ENCODE measurements at places on chromosomes 7 and 10.

DNA sequence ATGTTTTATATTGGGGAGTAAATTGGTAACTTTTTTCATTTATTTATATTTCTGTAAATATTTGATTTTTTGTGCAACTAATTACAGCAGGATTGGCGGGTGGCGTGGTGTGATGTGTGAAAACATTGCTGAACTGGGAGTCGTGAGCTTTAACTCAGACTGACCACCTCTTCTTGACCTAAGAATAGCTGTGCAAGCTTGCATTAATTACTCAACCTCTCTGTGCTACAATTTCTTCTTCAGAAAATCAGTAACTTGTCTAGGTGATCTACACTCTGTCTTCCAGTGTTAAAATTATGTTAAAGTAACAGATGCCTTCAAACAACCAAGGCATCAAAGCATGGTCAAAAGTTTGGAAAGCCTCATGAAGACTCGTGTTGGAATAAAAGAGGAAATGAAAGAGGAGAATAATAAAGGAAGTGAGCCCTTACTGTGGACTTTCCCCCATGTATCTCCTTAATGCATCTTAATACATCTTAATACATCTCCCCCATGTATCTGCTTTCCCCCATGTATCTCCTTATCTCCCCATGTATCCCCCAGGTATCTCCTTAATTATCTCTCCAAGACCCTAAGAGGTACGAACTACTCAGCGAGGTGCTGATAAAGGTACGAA is 71.2 kb downstream of the SVIL start:
- DNase-seq = no peak

DNA sequence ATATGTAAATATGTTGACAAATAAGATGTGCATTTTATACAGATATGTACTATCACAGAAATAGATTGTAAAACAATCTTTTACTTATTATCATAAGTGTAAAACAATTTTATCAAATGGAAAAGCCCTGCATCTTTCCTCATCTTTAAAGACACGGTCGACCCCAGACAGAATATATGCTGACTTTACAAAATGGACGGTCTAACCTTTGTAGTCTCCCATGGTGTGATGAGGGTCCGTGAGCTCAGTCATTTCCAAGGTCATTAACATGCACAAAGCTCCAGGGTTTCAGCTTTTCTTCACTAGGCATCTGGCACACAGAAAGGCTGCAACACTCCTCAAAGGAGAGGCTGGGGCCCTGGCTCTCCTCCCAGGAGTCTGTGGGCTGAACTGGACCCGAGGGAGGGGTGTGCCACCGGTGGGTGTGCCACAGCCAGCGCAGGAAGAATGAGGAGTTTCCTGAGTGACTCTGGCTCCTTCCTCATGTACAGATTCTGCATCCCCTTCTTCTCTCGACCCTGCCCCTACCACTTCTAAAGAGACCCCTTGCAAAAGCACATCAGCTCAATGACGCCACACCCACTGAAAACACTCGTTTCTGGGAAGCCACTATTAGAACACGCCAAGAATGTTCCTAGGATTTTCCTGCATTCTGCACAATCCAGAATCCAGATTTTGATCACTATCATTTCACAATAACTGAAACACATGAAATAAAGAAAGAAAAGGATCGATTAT is 26.2 kb upstream of the ABLIM1 start:
- DNase-seq = no peak

- no peak for DNase-seq
Observed at GRCh38 chr10:78197628-78198272, 164.1 kb downstream of the RPS24 start.

DNA sequence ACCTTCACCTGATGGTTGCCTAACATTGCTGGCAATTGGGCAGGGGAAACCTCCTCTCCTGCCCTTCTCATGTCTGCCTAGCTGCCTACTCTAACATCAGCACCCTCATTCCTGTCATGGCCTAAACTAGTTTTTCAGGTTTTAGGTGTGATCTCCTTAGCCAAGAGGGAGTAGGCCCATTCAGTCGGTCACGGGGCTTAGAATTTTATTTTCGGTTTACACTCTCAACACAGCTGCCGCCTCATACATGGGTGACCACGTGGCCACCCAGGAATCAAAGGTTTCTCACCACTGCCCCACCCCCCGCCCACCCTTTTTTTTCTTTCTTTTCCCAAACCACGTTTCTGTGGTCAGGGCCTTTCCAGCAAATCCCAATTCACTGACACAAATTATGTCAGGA is 97.2 kb downstream of the RALA start:
- no peak for DNase-seq

All from chondrocyte (in vitro differentiated cells).